ENCODE measurements at places on chromosomes 6 and 20.
A peak's percentile ranks its signal among the peaks of the same experiment; 100 is the strongest.

DNA sequence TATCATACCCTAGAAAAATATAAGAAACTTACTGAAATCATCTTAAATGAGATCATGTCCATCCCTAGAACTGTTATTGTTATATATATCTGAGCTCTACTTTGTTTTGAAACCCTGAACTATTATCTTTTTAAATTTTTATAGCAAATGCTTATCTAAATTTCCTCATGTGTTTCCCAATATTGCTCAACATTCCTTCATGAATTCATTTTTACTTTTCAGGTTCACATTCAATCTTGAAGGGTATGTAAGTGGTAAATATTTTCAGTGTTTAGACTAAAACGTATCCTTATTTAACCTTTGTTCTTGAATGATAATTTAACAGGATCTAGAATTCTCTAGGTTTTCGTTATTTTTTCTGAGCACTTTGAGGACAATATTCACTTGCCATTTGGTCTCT lies 23.9 kb downstream of the PDE7B start:
- peaks cover 12% of the 10 kb centered on the region for H3K4me1 ChIP-seq
- DNase-seq = no peak
- no peak overlapping the region for H3K27ac ChIP-seq
- H3K27me3 ChIP-seq = peaks cover 4% of the 10 kb centered on the region

DNA sequence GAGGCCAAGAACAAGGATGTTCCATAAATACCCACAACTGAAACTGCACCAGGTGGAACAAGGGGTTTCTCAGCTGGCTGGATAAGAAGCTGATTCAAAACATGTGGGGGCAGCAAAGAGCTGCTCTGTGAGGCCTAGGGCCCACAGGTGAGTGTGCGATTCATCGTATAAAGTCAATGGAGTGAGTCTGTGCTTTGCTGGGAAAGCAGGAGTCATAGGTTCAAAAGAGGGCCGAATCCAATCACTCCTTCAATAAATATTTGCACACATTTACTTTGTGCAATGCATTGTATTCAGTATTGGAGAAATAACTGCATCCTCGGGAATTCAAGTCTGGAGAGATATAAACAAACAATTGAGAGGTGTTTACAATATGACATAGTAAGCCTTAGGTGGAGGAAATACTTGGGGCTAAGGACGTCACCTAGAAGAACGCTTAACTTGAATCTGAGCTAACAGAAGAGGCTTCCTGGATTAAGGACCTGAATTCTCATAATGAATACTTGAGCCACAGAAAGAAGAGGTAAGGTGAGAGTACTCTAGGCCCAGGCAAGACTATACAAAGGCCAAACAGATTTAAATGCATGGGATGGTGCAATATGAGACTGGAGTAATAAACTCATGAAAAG lies 83.7 kb upstream of the TMEM30A start:
- H3K36me3 ChIP-seq = no peaks in the 10 kb centered on the region
- H3K4me1 ChIP-seq = no peaks in the 10 kb centered on the region
- no peaks in the 10 kb centered on the region for H3K27me3 ChIP-seq
- no peak overlapping the region for H3K27ac ChIP-seq
- no peak overlapping the region for H3K4me3 ChIP-seq
- no peak for DNase-seq

DNA sequence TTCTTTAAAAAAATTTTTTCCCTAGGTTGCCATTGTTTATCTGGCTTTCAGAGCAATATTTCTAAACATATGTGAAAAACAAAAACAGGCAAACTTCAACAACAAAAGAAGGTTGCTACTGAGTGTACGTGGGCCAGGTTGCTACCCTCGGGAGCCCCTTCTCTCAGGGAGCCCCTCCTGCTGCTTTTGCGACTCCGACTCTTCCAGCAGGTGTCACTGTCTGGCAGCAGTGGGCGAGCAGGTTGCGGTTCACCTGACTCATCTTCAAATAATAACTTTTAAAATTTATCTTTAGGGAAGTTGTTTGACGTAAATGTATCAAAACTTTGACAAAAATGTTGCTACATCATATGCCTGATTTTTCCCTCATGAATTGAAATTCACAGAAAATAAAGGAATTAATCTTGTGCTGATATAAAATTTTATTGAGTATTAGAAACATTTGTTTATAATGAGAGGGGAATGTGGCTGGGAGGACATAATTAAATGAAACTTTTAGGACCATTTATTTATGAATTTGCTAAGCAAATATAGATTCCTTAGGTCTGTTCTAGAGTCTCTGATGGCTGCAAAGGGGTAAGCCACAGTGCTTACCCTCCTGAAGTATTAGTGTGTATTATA lies 138.8 kb downstream of the HIVEP1 start:
- no peaks in the 10 kb centered on the region for H3K27me3 ChIP-seq
- DNase-seq = peak; percentile 15
- H3K4me1 ChIP-seq = peaks cover 3% of the 10 kb centered on the region
- H3K36me3 ChIP-seq = peaks cover 2% of the 10 kb centered on the region

DNA sequence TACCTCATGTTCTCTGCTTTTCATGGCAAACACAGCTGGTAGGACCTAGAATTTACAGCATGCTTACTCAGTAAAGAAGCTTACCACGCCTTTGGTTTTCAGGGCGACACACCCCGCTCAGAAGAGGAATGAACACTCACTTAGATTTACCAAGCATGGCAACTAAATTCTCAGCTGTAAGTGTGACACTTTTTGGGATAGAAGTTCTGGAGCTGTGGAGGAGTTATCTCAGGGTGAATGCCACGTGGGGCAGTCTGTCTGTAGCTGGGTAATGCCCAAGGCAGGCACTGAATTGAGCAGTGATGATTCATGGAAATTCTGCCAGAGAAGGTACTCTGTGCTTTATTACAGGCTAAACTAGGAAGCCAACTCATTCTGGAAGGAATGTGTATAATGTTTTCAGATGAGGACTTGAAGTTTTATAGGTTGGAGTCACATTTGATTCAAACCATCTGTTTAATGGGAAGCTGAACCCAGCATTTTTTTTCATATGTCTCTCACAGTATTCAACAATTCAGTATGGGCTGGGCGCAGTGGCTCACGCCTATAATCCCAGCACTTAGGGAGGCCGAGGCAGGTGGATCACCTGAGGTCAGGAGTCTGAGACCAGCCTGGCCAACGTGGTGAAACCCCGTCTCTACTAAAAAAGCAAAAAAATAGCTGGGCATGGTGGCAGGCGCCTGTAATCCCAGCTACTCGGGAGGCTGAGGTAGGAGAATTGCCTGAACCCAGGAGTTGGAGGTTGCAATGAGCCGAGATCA lies 3.5 kb upstream of the PRIM2 start:
- no peak overlapping the region for H3K27ac ChIP-seq
- peaks cover 6% of the 10 kb centered on the region for H3K27me3 ChIP-seq
- H3K36me3 ChIP-seq = no peaks in the 10 kb centered on the region

GRCh38 chr6:107543088-107543487 lies 53.2 kb downstream of the SOBP start:
- DNase-seq = no peak
- H3K4me1 ChIP-seq = no peaks in the 10 kb centered on the region
- H3K36me3 ChIP-seq = no peaks in the 10 kb centered on the region
- H3K27ac ChIP-seq = no peak overlapping the region

GRCh38 chr6:87029711-87030314 lies 65.1 kb downstream of the CGA start:
- H3K27ac ChIP-seq = no peak overlapping the region
- no peaks in the 10 kb centered on the region for H3K4me1 ChIP-seq
- H3K27me3 ChIP-seq = peaks cover 9% of the 10 kb centered on the region
- no peak overlapping the region for H3K4me3 ChIP-seq
- H3K36me3 ChIP-seq = no peaks in the 10 kb centered on the region

GRCh38 chr6:94099072-94099471 lies 679.7 kb upstream of the EPHA7 start:
- H3K4me3 ChIP-seq = no peak overlapping the region
- no peak overlapping the region for H3K27ac ChIP-seq
- H3K36me3 ChIP-seq = no peaks in the 10 kb centered on the region

- peaks cover 2% of the 10 kb centered on the region for H3K27me3 ChIP-seq
- no peak for DNase-seq
- no peaks in the 10 kb centered on the region for H3K36me3 ChIP-seq
- no peak overlapping the region for H3K4me3 ChIP-seq
Measured at GRCh38 chr6:132361101-132361500, 40.2 kb downstream of the MOXD1 start.

DNA sequence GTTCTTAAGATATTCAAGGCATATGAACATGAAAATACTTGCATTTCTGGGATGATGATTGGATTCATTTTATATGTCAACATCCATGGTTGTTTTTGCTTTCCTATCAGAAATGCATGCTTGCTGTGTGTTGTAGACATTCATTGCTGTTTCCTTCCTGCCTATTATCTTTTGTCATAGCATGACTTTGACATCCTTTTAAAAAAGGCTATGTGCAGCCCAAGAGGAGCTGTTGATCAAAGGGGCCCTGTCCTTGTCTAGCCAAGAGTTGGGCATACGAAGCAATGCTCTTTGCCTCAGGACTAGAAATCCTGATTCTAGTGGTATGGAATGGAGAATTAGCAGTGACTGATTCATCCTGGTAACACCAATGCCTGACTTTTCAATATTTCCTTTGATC lies 143.1 kb downstream of the RNF144B start:
- H3K27ac ChIP-seq = no peak overlapping the region
- no peaks in the 10 kb centered on the region for H3K27me3 ChIP-seq
- H3K4me1 ChIP-seq = no peaks in the 10 kb centered on the region
- DNase-seq = no peak
- no peaks in the 10 kb centered on the region for H3K36me3 ChIP-seq

GRCh38 chr20:60255866-60256265 lies 297.6 kb downstream of the CDH26 start:
- no peaks in the 10 kb centered on the region for H3K36me3 ChIP-seq
- H3K4me1 ChIP-seq = no peaks in the 10 kb centered on the region
- DNase-seq = no peak
- no peaks in the 10 kb centered on the region for H3K27me3 ChIP-seq
- H3K4me3 ChIP-seq = no peak overlapping the region

DNA sequence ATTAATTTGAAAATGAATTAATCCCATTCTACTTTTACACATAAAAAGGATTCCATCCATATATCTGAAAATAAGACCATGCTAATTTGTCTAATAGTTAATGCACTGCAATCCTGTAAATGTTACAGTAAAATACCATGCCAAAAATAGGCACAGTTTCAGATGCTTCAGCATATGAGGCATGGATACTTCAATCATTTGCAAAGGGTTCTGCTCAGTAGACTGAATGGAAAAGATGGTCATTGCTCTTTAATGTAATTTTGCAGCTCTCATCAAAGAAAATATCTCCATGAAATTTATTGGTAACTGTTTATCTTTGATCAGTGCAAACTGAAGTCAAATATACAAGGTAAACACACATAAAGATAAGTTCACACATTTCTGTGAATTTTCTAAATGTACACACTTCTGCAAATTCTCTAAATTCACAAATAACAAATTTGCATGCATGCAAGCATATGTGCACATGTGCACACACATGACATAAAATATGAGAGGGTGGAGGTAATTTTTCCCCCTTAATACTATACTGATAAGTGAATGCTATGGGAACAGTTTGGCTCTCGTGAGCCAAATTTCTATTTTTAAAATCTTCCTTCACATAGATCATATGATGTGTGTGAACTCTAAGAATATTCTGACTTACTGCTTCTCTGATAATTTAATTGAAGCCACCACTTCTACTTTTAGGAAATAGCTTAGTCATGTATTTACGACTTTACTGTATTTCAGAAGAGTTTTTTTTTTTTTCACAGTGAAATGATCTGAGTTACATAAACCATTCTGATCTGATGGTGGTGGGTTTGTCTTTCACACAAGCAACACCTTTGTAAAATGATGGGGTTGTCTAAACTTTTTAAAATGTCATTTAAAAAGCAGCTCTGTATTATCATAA lies 996.8 kb upstream of the CITED2 start:
- no peaks in the 10 kb centered on the region for H3K27me3 ChIP-seq
- DNase-seq = no peak
- H3K36me3 ChIP-seq = no peaks in the 10 kb centered on the region
- H3K4me1 ChIP-seq = no peaks in the 10 kb centered on the region
- no peak overlapping the region for H3K27ac ChIP-seq

DNA sequence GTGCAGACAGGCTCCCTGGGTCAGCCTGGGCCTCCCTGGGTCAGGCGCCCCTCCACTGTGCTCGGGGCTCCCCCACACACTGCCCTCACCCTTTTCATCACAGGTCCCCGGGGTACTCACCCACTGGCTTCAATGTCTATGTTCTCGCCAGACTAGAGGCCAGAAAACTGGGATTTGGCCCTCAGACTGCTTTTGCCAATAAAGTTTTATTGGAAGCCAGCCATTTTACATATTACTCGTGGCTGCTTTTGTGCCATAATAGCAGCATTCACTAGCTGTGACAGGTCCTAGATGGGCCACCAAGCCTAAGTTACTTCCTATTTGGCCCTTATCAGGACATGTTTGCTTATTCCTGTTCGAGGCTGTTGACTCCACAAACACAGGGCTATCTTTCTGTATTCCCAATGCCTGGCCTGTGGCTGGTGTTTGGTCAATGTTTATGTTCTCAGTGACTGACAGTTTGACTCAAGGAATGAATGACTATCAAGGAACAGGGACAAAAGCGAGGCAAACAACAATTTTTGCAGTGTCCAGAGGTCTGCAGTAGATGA lies 525.1 kb upstream of the AGPAT4 start:
- no peaks in the 10 kb centered on the region for H3K4me1 ChIP-seq
- H3K36me3 ChIP-seq = no peaks in the 10 kb centered on the region
- H3K27me3 ChIP-seq = no peaks in the 10 kb centered on the region
- no peak for DNase-seq
- H3K27ac ChIP-seq = no peak overlapping the region
- H3K4me3 ChIP-seq = no peak overlapping the region

DNA sequence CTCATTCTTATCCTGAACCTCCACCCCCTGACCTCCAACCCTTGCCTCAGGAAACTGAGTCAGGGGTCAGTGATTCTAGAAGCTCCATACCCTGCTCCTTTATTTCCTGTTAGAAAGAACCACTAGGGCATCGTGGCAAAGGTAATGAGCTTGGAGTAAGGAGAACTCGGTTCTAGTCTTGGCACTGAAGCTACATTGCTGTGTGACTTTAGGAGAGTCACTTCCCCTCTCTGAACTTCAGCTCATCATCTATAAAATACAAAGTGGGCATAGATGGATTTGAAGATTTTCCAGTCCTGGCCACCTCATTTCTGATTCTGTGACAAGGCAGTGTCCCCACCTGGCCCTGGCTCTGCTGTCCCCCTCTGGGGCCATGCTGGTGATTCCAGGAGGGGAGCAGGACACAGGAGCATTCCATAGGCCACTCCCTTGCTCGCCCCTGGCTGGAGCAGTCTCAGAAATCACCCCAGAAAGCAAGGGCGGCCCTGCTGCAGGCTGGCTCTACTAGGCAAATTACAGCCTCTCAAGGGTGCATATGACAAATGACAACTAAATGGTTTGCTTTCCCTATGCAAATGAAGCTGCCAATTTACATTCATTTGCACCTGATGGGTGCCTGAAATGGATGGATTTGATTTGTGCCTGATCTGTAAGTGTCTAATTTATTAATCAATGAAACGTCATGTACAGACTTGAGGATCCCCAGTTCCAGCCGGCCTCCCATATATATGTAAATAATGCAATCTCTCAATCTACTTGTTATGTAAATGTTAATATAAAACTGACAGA lies 62.2 kb downstream of the LRFN2 start:
- H3K27ac ChIP-seq = no peak overlapping the region
- H3K36me3 ChIP-seq = no peaks in the 10 kb centered on the region
- H3K27me3 ChIP-seq = no peaks in the 10 kb centered on the region
- H3K4me3 ChIP-seq = no peak overlapping the region
- H3K4me1 ChIP-seq = no peaks in the 10 kb centered on the region
- DNase-seq = no peak
